ENCODE measurements at places on chromosomes 3 and 15. TPM values are rescaled to one million over a fixed set of nuclear protein-coding genes. Genes with fewer than 3 reads are reported as not detected.

DNA sequence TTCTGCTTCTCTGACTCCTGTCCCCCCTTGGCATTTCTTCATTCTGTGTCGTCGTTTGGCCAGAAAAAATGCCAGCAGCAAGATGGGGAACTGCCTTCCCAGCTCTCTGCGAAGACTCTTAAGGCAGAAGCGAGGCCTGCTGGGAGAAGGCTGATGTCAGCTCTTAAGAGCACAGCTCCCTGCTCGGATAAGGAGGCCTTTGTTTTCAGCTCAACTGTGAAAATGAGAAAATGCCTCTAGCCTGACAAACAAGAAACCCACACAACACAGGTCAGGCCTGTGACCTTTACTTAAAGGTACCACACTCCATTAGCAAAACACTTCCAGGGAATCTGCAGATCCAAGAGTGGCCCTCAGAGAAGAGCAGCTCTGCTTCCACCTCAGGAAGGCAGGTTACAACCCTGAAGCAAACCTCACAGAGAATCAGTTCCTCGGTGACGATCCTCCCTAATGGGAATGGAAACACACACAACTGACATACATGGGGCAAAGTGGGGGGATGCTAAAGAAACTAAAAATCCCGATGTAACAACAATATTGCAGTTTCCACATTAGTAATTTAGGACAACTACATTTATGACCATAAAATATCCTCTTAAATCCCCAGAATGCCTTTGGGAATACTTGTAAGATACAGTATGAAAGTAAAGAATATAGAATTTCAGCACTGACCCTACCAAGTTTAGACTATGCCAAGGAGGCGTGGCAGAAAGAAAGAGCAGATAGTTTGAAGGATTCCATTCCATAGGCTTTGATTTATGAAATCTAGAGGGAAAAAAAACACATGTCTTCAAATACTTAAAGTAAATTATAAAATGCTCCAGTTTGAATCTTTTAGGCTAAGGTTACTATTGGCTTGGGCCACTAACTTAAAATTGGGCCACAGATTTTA, 52.1 kb downstream of the VGLL4 start:
- peak; percentile 73 for DNase-seq

GRCh38 chr3:133384331-133385027, 15.4 kb upstream of the BFSP2 start:
- peak; percentile 69 for DNase-seq

DNA sequence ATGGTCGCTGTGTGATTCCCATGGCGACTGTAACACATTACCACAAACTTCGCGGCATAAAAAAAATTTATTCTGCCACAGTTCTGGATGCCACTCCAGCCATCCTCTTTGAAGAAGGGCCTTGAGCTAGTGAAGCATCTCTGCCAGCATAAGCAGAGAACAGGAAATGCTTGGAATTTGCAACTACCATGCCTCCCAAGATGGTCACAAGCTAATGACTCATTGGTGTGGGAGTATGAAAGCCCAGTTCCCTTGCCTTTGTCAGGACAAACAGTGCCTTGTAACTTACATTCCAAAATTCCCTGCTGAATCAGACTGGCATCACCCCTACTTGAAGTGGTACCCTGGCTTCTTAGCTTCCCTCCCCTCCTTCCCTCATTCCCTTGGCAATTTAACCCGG, 129.7 kb downstream of the PROS1 start:
- no peak for DNase-seq

- DNase-seq = no peak
Observed at GRCh38 chr3:79361748-79362378, 405.9 kb downstream of the ROBO1 start.

GRCh38 chr3:192597913-192598312, 129.4 kb downstream of the FGF12 start:
- no peak for DNase-seq

- no peak for DNase-seq
Observed at GRCh38 chr3:1015826-1016225, 77.0 kb upstream of the CNTN6 start.

DNA sequence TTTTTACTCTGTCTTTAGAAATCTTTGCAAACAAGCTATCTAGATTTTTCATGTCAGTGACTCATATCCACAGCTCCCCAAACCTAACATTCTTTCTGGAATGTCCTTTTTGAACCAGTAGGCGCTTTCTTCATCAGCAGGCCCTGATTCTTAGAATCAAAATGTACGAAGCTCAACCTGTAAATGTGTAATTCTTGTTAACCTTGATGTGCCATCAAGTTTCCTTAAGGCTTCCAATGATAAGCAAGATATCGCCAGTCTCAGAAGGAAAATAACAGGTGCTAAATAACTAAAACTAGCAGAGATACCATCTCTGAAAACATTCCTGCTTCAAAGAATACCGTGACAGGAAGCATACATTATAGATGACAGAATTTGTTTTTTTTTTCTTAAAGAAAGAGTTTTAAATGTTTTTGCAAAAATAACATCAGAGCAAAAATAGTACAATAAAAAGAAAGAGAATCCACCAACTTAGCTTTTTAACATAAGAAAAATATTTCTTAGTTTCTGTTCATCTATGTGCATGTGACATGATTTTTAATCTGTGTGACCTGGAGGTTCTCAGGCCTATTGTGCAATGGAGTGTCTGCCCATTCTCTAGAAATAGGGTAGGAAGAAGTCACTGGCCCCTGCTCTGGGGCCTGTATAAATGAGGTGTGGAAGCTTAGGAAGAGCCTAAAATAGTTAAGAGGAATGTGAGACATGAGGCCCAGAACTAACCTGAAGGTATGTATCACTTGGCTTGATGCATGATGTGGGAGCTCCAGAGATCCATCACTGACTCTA, 14.7 kb upstream of the SECISBP2L start:
- DNase-seq = no peak

DNA sequence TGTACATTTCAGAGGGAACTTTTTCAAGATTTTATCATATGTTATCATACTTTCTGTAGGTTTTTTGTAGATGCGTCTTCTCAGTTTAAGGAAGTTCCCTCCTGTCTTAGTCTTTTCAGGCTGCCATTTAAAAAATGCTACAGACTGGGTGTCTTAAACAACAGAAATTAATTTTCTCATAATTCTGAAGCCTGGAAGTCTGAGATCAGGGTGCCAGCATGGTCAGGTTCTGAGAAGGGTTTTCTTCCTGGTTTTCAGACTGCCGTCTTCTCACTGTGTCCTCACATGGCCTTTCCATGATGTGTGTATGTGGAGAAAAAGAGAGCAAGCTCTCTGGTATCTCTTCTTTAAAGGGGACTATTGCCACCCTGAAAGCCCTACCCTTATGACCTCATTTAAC, 189.9 kb upstream of the SOX2 start:
- DNase-seq = no peak

GRCh38 chr3:141401095-141401494, 32.8 kb downstream of the ZBTB38 start:
- DNase-seq = no peak

GRCh38 chr15:93360318-93360717, 271.3 kb upstream of the RGMA start:
- no peak for DNase-seq

DNA sequence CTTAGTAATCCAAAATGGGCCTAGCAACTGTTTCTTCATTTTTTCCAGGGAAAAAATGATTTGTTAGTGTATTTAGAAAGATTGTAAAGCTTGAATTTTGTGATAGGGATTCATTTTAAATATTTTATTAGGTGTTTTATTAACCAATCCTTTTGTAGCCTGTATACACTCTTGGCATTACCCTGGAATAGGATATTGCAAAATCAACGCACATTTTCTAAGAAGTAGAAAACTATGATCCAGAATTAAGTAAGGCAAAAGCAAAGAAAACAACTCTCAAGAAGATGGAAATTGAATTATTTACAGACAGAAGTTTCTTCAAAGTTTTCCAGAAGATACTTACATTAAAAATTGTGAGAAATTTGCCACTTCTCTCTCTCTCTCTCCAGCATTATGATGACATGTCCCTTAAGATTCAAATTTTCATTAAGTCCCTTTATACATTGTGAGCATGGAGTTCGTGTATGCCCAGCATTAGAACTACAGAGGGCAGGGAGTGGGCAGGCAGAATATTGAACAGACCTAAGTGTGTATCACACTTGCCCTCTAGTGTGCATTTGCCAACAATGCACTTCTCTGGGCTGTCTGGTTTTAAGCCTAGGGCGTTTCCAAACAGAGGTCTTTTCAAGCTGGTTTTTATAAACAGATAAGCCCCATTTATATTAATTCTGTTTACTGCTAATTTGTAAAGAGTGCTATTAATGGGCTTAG, 28.5 kb upstream of the CMSS1 start:
- no peak for DNase-seq

DNA sequence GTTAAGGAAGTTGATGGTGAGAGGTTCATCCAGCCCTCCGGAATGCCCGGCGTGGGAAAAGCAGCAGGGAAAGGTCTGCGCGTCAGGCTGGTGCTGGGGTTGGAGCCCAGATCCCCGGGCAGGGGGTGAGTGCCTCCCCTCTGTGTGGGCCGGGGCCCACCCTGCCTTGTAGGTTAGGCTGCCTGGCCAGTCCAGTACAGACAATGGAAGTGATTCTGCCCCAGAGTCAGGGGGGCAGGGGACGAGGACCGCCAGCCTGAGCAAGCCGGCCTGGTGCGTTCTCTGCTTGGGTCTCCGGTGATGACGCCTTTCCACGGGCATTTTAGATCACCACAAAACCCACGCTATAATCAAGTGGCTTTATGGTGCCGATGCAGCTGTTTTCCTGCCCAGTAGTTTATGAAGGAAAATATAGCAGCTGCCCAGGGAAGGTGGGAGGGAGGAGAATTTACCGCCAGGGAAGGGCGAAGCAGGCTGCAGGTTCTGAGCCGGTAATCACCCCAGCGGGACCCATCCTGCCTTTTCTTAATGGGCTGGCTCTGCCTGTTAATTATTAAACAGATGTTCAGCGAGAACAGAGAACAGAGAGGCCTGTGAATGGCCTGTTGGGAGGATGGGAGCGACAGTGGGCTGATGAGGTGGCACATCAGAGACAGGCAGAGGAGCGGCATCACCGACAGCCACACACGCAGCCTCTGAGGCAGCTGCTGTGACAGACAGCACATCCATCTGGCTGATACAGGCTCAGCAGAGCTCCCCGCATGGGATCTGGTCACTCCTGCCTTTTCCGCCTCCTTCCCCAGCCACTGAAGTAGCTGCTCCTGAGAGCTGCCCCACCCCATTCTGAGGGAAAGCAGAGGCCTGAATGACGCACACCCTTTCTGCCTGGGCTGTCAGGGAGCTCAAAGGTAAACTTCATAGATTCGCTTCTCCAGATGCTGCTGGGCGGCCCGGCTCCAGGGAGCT, 35.2 kb downstream of the BDH1 start:
- peak; percentile 49 for DNase-seq

DNA sequence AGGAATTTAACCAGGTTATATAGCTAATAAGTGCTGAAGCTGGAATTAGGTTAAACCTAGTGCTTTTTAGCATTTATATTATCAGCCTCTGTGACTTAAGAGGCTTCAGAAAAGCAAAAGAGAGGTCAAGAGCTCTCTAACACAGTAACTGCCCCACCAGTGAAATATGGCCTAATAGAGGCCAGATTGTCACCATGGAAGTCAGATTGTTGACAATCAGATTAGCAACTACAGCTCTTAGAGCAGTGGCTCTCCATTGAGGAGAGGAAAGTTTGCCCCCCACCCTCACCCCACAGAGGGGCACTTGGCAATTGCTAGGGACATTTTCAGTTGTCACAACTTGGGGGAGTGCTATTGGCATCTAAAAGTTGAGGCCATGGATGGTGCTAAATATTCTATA, 23.3 kb upstream of the LMOD3 start:
- DNase-seq = no peak

- no peak for DNase-seq
Observed at GRCh38 chr3:184067573-184068055, 14.8 kb downstream of the HTR3C start.

- no peak for DNase-seq
Observed at GRCh38 chr3:150889106-150889505, 16.1 kb downstream of the MINDY4B start.

DNA sequence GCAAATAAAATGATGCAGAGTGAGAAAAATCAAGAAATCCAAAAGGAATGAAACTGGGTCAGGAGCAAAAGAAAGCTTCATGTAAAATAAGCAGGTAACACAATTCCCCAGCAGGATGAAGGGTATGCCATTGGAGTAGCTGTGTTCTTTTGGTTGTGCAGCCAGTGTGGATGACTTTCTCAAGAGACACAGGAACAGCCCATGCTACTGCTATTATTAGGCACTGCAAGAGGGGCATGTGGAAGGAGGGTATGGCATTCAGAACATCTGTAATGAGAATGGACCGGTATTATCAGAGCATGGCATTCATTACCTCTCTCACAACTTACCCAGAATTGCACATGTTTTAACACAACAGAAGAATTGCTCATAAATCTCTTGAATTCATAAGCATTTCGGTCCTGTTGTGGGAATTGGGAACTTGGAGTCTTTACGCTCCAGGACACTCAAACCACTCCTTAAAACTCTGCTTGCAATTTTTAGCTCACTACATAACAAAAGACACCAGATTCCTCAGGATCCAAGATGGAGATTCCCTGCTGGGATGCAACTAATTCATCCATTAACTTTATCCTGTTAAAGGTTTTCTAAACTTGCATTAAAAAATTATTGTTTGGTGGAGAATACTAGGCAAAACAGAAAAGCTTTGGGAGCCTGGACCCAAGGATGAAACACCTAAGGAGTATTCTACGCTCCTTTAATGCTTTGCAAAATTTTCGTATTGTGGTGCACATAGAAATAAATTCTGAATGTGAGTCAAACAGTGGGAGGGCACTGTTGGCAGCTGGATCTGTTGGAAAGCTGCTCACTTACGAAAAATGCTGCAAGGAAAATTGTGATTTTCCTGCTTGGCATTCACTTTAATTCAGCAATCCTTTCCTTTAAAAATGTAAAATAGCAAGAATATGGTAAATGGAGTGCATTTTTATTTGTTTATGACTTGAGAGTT, 34.6 kb upstream of the CDIN1 start:
- no peak for DNase-seq

- DNase-seq = no peak
Observed at GRCh38 chr3:42935472-42935871, 29.5 kb downstream of the ZNF662 start.

DNA sequence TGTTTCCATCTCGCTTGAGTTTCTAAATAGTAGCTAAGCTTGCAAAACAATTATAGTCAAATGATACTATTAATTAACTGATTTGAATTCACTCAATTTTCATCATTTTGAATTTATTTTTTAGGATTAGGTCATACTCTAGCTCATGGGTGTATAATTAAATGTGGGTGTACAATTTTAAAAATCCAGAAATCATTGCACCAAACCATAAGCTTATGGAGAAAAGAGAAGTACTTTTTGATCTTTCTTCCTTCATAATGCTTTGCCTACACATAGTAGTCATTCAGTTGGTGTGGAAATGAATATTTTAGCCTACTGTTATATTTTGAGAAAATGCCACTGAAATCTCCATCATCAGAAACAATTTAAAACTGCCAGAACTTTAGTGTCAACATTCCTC, 175.1 kb downstream of the CD47 start:
- no peak for DNase-seq

GRCh38 chr3:45795509-45795881, 841 bp downstream of the SLC6A20 start:
- DNase-seq = no peak

The CLDN18 gene
- 2.0 TPM for total RNA-seq

The ACP3 gene
- total RNA-seq = 0.33 TPM

The PLSCR4 gene
- total RNA-seq = 19.4 TPM

The CPNE9 gene
- total RNA-seq = not detected

The CHRNA5 gene
- not detected for total RNA-seq

The MUC13 gene
- 0.66 TPM for total RNA-seq

The GOLGA8S gene
- total RNA-seq = not detected

The SST gene
- 482 TPM for total RNA-seq

The CEP97 gene
- 3.4 TPM for total RNA-seq

The SLC22A13 gene
- not detected for total RNA-seq

The USP50 gene
- not detected for total RNA-seq

The TM6SF1 gene
- 2.3 TPM for total RNA-seq

The ADCY5 gene
- 10.6 TPM for total RNA-seq

The ACSBG1 gene
- total RNA-seq = not detected

The DNAJA4 gene
- 5.9 TPM for total RNA-seq

The GP9 gene
- total RNA-seq = not detected
